Stimulated activated CD8-positive, alpha-beta memory T cell treated with anti-CD3 and anti-CD28 coated beads, Interleukin-7, amount 100 ng/mL, for 1 hour (primary cell): ENCODE measurements at places on chromosomes 5 and 9.

DNA sequence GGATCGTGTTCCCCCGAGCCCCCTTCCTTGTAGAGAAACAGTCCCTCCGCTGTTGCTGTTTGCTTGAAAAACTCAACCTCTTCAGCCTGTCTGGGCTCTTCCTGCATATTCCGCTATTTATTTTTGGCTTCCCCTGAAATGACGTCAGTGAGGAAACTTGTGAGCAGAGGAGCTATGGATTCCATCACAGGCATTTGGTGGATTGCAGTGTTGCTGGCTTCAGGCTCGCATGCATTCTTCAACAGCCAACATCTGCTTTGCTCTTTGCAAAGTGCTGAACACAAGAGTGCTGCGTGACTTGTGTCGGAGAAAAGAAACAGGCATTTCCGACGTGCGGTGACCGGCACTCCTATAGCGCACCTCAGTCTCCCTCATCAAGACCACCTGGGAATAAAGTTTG is 232.7 kb downstream of the RFK start:
- DNase-seq, result no peak

DNA sequence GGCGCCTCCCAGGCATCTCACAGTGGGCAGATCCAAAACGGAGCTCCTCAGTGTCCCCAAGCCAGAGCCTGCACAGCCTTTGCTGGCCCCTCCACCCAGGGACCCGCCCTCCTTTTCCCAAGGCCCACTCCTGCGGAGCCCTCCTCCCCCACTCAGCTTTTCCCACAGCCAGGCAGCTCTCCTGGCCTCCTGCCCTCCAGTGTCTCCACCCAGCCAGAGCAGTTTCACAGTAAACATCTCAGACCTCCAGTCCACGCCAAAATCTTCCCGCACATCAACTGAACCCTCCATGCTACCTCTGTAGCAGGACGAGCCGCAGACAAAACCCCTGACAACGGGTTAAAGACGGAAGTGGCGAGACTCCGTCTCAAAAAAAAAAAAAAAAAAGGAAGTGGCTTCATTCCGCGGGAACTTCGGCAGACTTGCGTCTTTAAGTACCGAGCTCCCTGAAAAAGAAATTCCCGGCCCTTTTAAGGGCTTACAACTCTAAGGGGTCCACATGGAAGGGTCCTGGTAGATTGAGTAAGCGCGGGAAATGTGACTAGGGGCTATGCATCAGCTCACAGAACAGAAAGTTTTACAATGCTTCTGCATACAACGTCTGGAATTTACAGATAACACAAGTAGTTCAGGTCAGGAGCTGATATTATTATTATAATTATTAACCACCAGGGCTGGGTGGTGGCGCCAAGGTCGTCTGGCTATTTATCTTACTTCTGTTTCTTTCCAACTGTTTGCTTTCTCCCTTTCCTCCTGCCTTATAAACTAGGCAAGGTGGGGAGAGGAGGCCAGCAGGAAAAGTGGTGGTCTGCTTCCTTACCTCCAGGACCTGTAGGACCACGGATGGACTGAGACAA is 11.4 kb upstream of the GRIN1 start:
- no peak for DNase-seq

DNA sequence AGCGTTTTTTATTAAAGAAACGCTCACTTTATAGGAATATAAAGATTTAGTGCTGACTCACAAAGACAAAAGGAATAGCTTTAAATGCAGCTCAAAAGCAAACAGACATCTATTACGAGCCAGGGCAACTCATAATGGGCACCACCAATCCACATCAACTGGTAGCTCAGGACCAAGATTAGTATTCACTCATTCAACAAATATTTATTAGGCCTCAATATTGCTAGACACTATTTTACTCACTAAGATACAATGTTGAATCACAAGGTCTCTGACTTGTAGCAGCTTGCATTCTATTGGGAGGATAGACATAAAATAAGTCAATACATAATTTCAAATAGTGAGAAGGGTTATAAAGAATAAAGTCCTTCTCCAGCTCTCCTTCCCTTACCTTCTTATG is 8.0 kb upstream of the MAN2A1 start:
- DNase-seq, result no peak

GRCh38 chr5:9499498-9499876 is 46.4 kb downstream of the SEMA5A start:
- DNase-seq, result no peak

- DNase-seq, result no peak
Measured at GRCh38 chr5:66684663-66685062, 88.5 kb downstream of the MAST4 start.

DNA sequence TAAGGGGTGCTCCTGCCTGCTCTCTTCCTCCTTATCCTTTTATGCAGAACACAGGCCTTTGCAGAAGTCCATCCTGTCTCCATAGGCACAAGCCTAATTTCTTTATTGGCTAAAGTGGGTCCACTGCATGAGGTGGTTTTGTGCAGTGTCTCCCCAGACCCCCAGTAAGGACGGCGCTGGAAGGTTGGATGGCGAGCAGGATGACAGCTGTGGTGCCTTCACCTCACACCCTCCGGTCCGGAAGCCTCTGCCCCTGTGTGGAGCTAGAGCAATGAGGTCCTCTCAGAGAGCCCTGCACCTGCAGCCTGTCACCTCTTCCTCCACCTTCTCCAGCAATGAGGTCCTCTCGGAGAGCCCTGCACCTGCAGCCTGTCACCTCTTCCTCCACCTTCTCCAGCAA is 393.7 kb upstream of the IRX1 start:
- DNase-seq, result no peak

DNA sequence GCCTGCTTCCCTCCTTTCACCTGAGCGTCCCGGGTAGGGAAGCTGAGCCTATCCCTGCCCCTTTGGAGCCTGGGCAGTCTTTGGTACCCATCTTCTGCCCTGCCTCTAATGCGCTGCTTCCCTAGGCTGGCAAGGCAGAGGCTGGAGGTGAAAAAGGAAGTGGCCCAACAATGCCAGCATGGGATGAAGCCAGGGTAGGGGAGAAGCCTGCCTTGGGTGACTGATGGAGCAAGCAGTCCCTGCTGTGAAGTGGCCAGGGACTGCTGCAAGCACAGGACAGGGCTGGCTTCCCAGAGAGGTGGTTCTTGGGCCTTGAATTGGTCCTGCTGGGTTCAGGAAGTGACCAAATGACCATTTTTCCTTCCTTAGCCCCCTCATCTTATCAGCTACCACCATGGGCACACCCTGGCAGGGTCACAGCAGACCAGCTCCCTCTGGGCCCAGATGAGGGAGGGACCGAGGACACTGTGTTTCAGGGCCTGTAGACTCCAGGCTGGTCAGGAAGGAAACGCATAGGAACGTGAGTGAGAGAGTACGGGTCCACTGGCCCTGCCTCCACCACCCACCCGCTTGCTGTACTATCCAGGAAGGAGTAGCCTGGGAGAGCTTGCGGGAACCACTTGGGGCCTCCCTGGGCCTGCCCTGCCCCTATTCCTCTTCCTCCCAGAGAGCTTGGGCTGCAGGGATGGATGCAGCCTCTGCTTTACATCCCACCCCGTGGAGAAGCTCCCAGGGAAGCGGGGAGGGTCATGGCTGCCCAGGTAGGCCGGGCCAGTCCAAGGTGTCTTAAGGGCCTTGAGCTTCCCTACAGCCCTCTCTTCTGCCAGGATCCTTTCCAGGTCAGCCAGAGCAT is 102.6 kb downstream of the DAB2IP start:
- DNase-seq, result no peak

GRCh38 chr5:101942321-101942882 is 353.7 kb downstream of the SLCO4C1 start:
- no peak for DNase-seq

DNA sequence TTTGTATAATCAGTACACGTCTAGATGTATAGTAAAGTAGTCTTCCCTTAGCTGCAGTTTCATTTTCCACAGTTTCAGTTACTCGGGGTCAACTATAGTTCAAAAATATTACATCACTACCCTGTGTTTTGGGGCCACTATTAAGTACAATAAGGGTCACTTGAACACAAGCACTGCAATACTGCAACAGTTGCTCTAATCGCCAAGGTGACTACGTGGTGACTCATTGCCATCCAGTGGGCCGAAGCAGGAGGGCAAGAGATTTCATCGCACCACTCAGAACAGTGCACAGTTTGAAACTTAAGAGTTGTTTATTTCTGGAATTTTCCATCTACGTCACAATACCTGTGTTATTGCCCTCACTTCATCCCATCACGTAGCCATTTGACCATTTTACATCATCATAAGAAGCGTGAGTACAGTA is at the start of gene ARL14EPL:
Gene ARL14EPL (plus strand): TSS at position 379 of the 424 bp plus-strand sequence. CDS start 18,994 bp downstream, outside the sequence.
- no peak for DNase-seq

DNA sequence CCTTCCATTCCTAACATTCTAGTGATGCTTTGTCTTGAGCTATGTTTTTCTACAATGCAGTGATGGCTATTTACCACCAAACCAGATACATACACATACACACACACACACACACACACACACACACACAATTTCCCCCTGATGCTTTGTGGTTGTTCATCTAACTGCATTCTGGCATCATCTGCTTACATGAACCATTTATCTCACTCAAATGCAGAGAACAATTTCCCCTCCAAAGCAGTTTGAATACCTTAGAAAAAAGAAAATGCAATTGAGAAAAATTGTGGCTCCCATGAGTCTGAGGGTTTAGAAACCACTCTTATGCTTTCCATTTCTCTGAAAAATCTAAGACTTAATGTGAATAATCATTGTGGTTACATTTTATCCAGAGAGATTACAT is 1024.8 kb downstream of the TLE4 start:
- no peak for DNase-seq

DNA sequence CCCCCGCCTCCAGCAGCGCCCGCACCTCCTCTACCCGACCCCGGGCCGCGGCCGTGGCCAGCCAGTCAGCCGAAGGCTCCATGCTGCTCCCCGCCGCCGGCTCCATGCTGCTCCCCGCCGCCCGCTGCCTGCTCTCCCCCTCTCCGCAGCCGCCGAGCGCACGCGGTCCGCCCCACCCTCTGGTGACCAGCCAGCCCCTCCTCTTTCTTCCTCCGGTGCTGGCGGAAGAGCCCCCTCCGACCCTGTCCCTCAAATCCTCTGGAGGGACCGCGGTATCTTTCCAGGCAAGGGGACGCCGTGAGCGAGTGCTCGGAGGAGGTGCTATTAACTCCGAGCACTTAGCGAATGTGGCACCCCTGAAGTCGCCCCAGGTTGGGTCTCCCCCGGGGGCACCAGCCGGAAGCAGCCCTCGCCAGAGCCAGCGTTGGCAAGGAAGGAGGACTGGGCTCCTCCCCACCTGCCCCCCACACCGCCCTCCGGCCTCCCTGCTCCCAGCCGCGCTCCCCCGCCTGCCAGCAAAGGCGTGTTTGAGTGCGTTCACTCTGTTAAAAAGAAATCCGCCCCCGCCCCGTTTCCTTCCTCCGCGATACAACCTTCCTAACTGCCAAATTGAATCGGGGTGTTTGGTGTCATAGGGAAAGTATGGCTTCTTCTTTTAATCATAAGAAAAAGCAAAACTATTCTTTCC is 19.3 kb downstream of the CDKN2A start:
- DNase-seq, result no peak

- no peak for DNase-seq
Measured at GRCh38 chr5:56817263-56818014, 2.1 kb downstream of the MAP3K1 start.

DNA sequence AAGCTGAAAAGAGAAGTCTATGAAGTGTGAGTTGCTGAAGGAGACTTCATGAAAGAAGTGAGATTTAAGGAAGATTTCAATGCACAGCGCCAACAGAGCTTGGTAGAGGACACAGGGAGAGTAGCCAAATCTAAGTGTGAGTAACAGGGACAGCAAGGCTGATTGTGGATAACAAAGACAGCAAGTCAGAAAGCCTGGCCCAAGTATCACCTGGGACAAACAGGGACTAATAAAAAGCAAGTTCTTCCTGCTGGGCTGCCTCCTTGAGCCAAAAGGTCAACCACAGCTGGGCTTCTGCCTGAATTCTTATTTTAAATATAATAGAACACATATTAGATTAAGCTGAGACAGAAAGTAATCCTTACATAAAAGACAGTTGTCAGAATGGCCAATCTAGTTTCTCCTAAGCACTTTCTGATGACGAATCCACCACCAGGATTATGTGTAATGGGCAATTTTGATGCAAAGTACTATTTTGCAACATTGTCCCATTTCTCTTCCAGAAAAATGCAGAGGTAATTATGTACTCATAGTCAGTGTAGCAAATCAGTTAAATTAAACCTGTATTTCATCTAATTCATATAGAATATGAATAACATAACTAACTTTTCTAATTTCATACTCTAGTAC is 73.8 kb downstream of the MAPKAP1 start:
- no peak for DNase-seq

- no peak for DNase-seq
Measured at GRCh38 chr5:77636641-77637169, 1.8 kb downstream of the OTP start.
